ENCODE measurements at places on chromosomes 7 and 10.

DNA sequence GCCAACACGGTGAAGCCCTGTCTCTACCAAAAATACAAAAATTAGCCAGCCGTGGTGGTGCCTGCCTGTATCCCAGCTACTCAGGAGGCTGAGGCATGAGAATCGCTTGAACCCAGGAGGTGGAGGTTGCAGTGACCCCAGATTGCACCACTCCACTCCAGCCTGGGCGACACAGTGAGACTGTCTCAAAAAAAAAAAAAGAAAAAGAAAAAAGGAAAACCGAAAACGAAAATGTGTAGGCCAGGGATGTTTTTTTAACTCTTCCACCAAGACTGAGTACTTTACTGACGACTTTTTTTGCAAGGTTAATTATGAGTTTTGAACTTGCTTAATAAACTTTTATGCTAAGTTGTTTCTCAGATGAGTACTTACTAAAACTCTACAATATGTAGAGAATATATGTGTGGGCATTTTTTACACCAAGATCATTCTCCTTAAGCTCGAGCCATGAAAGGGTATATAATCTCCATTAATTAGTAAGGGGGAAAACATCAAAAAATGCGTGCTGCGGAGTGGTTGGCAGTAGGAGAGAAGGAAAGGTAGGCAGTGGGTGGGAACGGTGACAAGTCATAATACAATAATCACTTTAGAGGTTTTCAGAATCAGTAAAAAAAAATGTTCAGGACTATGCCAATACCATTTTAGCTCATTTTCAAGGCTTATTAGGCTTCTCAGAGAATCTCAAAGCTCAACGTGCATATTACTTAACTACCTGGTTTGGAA lies 8.6 kb upstream of the ADRB1 start:
- DNase-seq, result no peak

GRCh38 chr10:116775488-116776400 lies 33.4 kb upstream of the HSPA12A start:
- no peak for DNase-seq

GRCh38 chr7:144407266-144407931 lies 3.9 kb upstream of the NOBOX start:
- no peak for DNase-seq

GRCh38 chr7:91876391-91877133 lies 3.9 kb downstream of the MTERF1 start:
- DNase-seq, result no peak

DNA sequence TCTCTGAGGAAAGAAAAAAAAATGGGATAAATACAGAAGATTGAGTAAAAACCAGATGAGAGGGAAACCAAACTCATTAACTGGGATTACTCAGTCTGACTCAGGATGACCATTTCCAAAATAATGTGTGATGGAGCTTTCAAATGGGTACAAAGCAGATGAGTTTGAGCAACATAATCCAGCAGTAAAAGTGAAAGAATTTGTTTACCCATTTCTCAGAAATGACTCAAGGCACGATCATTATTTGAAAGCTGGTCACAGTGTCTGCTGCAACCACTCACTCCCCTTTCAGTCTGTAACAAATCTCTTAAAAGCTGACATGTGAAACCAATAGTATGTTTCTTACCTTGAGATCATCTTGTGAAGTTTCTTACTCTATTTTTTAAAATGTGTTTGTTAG lies 104.7 kb upstream of the KLF14 start:
- no peak for DNase-seq

- no peak for DNase-seq
These were observed 4.4 kb downstream of the UNCX start for GRCh38 chr7:1236831-1237701.

DNA sequence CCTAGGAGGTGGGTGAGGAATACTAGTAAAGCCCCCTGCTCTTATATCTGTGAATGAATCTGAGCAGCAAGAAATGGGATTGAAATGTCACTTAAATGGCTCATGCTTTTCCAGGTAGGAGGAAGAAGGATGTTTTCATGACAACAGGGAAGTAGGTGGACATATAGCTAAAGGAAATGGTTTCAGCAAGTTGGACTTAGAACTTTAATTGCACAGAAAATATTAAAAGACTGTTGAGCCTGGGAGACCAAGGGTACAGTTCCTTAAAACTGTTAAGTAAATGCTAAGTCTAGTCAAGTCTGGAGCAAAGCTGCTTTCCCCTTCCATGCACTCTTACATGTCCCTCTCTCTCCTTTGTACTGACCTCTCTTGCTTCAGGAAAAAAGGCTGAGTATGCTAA lies 301.3 kb downstream of the HGF start:
- DNase-seq, result no peak

DNA sequence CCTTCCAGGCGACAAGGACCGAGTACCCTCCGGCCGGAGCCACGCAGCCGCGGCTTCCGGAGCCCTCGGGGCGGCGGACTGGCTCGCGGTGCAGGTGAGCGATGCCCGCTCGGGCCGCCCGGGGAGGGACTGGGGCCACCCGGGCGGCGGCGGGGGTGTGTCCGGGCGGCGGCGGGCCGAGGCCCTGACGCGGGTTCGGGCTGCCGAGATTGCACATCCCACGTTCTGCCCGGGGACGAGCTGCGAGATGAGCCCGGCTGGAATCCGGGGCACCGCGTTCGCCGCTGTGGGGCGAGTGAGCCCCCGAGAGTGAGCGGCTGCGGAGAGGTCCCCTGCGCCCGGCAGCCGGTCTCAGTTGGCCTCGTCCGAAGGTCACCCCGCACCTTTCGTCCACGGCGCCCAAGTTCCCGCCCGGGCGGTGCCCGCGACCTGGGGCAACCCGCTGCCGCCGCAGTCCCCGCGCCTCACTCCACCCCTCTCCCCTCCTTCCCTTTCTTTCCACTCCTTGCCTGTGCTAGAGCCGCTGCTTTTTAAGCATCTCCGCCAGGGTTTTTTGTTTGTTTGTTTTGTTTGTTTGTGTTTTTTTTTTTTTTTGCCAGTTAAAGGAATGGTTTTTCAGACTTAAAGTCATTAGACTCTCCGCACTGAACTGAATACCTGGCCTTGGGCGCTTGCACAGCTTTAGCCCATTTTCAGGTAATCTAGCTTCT lies 515 bp downstream of the RALA start:
- DNase-seq, result no peak

GRCh38 chr7:11458736-11459483 lies 373.1 kb downstream of the THSD7A start:
- DNase-seq, result no peak

GRCh38 chr7:97871659-97872024 lies 566 bp downstream of the ASNS start:
- no peak for DNase-seq

DNA sequence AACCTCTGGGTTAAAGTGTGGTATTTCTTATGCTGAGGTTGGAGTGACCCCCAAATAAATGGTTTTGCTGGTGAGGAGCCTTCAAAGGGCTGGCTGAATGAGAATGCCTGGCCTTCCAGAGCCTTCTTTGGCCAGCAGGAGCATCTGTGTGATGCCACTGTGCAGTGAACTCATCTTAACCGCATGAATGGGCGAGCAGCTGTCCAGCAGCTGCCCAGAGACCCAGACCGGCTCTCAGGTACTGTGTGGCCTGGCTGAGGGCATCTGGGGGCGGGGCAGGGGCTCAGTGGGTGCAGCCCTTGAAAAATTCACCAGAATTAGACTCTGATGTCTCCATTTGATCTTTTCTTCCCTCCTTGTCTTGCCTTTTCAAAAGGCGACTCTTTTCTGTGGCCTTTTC lies 59.0 kb downstream of the SYPL1 start:
- DNase-seq, result no peak

DNA sequence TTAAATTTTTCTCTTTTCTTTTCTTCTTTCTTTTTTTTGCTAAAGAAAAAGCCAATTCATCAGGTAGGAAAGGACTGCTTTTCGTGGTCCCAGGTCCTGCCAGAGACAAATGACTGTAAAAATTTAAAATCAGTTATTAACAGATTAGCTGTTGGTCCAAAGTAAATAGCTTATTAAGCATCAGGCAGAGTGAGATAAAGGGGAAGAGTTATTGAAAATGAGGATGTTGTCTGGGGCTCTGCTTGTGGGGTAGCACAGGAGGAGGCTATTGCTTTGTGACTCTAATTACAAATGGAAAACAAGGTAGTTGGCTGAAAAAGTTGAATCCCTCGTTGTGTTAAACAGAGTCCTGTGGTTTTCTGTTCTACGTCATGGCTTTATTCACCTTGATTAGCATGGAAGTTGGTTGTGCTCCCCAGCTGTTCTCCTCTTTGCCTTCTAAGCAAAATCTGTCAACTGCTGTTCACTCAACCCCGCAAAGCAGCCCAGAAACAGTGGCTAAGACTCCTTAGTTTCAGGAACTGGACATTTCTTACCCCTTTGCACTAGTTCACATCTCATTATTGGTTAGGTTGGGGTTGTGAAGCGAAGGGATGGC lies 128.9 kb downstream of the SNX10 start:
- DNase-seq, result no peak

- no peak for DNase-seq
These were observed 81.0 kb upstream of the FZD8 start for GRCh38 chr10:35723059-35723458.

- no peak for DNase-seq
These were observed 44.9 kb downstream of the MINDY4 start for GRCh38 chr7:30815951-30816644.

DNA sequence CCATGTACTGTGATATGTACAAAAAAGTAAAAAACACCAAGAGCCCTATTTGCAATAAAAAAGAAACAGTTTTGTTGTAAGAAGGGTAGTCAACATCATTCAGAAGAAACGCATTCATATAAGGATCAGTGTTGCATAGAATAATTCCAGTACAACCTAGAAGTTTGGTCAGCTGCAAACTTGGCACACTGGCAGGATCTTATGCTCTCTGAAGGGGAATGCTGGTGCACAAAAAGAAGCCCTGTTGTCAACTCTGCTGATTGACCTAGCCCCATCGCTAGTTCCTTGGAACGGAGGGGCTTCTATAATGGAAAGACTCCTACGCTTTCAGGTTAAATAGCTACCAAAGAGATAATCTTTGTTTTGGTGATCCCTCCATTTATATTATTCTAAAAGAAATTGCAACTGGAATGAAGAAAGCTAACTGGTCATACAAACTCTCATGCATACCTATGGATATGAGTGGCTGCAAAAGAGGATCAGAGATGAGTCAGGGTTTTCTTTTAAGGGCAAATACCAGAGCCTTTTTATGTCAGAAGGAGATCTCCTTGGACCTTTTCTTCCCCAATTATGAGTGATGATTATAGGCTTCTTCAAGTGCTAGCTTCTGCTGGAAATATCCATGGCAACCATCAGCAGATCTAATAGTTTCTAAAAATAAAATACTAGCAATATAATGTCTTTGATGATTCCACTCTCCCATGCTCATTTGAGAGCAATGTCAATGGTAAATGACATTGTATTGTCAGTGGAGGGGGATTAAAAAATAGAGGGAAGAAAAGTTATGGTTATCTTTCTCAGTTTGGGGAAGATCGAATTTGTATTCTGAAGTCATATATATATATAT lies 312.4 kb upstream of the CACNA2D1 start:
- DNase-seq, result no peak

GRCh38 chr7:143384148-143384547 lies 3.0 kb downstream of the ZYX start:
- no peak for DNase-seq

DNA sequence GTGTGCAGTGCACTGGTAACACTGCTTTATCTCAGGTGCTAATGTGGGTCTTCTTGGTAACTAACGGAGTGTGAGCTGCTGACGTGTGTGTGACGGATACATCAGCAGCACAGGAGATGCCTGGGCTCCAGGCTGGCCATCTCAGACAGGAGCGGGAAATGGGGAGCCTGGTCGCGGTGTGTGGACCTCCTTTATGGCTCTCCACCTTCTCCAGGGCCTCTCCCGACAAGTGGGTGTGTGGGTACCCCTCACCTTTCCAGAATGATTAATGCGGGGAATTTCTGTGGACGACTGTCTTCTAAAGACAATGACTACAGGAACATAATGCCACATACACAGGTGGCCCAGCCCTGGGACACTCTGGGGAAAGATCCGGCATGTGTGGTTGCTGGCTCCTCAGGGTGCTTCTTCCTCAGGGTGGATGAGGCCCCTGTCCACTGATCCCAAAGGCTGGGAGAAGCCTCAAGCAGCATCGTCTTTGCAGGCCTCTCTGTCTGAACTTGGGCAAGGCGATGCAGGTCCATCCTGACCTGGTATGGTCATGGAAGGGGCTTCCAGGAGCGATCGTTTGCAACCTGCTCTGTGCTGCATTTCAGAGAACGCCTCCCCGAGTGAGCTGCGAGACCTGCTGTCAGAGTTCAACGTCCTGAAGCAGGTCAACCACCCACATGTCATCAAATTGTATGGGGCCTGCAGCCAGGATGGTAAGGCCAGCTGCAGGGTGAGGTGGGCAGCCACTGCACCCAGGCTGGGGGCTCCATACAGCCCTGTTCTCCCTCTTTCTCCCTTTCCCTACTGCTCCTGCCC lies 20.3 kb upstream of the CSGALNACT2 start:
- DNase-seq, result no peak

DNA sequence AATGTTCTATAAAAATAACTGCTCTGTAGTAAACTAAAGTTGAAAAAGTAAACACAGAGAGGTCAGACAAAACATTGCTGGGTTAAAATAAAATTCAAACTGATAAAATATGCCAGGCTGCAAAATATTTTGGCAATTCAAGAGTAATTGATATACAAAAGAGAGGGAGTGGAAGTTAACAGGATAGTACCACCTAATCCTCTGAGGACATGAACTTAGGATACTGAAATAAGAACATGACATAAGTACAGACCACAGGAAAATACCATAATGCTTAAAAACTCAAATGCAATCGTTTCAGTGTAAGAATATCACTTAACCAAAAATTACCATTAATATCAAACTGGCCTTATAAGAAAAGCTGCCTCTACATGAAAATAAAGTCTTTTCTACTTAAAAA lies 37.6 kb upstream of the GPR22 start:
- DNase-seq, result no peak

Measured in activated T-cell treated with anti-CD3 and anti-CD28 coated beads, Interleukin-2, amount 50 U/mL, for 1 hour (primary cell).